ENCODE measurements at places on chromosomes 2 and 18. TPM values are rescaled to one million over a fixed set of nuclear protein-coding genes. Genes with fewer than 3 reads are reported as not detected.

The SEPTIN2 gene
- total RNA-seq: 218 TPM

The LBX2 gene
- total RNA-seq: 0.21 TPM

The OSBPL6 gene
- 0.21 TPM for total RNA-seq

The SERPINB11 gene
- total RNA-seq: not detected

The LINC00305 gene
- not detected for total RNA-seq

The LOXHD1 gene
- total RNA-seq: 0.63 TPM

The CXCR1 gene
- 0.10 TPM for total RNA-seq

The SPRED2 gene
- 1.7 TPM for total RNA-seq

The PFN4 gene
- total RNA-seq: not detected

The RPL31 gene
- 2,030 TPM for total RNA-seq

The EFEMP1 gene
- total RNA-seq: 0.42 TPM

The SOCS6 gene
- 12.0 TPM for total RNA-seq

The CROCC2 gene
- total RNA-seq: not detected

The CGREF1 gene
- 0.10 TPM for total RNA-seq

The APCDD1 gene
- total RNA-seq: under 0.01 TPM

The IKZF2 gene
- total RNA-seq: 12.6 TPM

The UGT1A3 gene
- not detected for total RNA-seq

The HOXD13 gene
- total RNA-seq: not detected

The SCN9A gene
- 0.63 TPM for total RNA-seq

The TMEM247 gene
- total RNA-seq: not detected

The STON1 gene
- total RNA-seq: 1.9 TPM

The CAPN14 gene
- total RNA-seq: 0.21 TPM

The DLGAP1 gene
- 0.42 TPM for total RNA-seq

The RSAD2 gene
- 6.8 TPM for total RNA-seq

The GNAL gene
- 0.84 TPM for total RNA-seq

The FAM237A gene
- not detected for total RNA-seq

The KATNAL2 gene
- total RNA-seq: 0.42 TPM

The GALNT3 gene
- total RNA-seq: 20.4 TPM

The LRP2 gene
- total RNA-seq: not detected

The CPLX4 gene
- 0.10 TPM for total RNA-seq

The PCARE gene
- under 0.01 TPM for total RNA-seq

The NDC80 gene
- total RNA-seq: 8.6 TPM

The CD8B gene
- total RNA-seq: 41.9 TPM
